ENCODE measurements at places on chromosomes 6 and 20. TPM values are rescaled to one million over a fixed set of nuclear protein-coding genes. Genes with fewer than 3 reads are reported as not detected.

DNA sequence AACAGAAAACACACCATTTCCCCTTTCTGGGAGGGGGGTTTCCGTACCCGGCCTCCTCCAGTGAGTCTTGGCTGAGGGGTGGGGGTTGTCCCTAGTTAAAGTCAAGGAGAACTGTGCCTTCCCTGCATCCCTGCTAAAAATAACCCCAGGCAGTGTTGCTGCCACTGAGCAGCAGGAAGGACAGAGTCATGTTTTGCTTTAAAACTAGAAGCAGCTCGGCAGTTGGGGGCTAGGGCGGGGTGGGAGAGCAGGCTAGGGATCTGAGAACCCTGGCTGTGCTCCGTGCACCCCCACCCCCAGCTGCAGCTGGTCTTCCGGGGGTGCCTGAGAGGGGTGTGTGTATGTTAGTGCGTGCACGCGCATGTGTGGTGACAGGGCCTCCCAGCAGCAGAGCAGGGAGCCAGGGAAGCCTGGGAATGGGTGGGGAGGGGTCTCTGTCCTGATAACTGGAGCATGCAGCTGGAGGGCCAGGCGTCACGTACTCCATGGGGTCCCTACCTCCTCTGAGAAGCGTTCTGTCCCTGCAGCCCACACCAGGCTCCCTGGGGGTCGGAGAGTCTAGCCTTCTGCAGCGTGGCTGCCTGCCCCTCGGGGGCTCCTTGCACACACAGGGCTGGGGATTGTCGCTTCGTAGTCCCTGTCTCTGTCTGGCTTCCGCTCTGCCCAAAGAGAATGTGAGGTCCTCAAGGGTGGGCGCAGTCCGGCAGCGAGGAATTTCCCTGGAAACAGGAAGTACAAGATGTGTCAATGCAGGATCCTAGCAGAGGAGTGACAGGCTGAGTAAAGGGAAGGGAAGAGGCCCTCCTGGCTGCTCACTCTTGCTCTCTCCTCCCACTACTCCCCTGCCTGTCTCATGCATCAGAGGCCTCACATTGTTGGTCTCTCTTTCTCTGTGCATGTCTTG is 16.8 kb upstream of the ARMC12 start:
- peak; percentile 53 for DNase-seq

GRCh38 chr6:141552463-141552862 is 580.3 kb upstream of the GJE1 start:
- no peak for DNase-seq

DNA sequence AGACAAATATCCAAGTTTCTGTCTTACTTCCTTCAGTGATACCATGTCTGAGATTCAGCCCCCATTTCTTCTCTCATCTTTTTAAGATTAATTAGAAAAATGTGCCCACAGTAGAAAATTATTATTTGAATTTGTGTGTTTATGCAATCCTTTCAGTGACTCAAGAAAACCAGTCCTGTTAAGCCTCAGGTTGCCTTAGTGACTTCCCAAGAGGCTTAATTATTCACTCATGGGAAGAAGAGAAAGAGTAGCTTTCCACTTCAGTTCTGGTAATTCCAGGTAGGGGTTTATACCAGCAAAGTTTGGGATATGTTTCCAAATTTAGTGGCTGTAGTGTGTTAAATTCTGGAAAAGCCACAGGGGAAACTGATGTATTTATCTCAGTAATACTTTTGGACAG is 149.1 kb downstream of the RIMS1 start:
- no peak for DNase-seq

GRCh38 chr20:15063081-15063480 is 725.7 kb upstream of the FLRT3 start:
- DNase-seq: no peak

GRCh38 chr6:123619156-123619555 is 17.6 kb downstream of the TRDN start:
- no peak for DNase-seq

Gene EEF1A2
- 0.26 TPM for total RNA-seq

Gene ISM1
- total RNA-seq: 2.3 TPM

Gene SGK2
- 0.48 TPM for total RNA-seq
